Right cardiac atrium (tissue), 5 donors: ENCODE measurements at places on chromosomes 1 and 21.

GRCh38 chr1:89672489-89673183, 39.7 kb downstream of the LRRC8C start:
- DNase-seq, result no peak

DNA sequence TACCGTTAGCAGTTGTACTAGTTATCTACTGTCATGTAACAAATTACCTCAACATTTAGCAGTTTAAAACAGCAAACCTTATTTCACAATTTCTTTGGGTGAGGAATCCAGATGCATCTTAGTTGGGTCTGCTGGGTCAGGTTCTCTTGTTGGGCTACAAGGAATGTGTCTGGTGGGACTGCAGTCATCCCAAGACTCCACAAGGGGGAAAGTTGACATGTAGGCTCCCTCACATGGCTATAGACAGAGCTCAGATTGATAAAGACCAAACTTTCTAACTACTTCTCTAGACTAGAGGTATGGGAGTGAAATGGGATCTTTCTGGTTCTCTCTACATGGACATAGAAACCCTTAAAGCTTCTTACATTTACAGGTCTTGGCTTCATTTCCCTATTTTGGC, 160.9 kb downstream of the UCK2 start:
- DNase-seq, result no peak

GRCh38 chr1:244181867-244182266, 130.8 kb downstream of the ZBTB18 start:
- no peak for DNase-seq

DNA sequence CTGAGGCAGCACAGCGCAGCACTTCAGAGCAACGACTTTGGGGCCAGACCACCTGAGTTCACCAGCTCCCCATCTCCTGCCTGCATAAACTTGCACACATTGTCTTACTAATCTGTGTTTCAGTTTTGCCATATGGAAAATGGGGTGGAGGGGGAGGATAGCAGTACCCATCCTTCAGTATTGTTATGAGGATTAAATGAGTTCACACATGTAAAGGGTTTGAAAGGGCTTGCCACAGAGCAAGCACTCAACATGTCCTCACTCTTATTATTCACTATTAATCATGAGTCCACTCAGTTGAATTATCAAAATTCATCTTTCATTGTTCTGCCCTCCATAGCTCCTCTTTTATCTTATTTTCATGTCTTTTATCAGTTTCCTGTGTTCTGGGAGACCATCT, 40.1 kb upstream of the BMP8B start:
- DNase-seq, result no peak

DNA sequence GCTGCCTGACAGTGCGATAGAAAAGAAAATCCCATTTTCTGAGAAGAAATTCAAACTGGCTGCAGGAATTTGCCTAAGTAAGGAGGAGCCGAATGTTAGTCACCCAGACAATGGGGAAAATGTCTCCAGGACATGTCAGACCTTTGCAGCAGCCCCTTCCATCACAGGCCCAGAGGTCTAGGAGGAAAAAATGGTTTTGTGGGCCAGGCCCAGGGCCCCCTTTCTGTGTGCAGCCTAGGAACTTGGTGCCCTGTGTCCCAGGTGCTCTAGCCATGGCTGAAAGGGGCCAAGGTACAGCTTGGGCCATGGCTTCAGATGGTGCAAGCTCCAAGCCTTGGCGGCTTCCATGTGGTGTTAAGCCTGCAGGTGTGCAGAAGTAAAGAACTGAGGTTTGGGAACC, 14.6 kb downstream of the ZBTB21 start:
- no peak for DNase-seq

GRCh38 chr1:203361945-203362719, 11.2 kb upstream of the FMOD start:
- no peak for DNase-seq

- no peak for DNase-seq
Observed at GRCh38 chr1:103056423-103056822, 51.9 kb downstream of the COL11A1 start.

DNA sequence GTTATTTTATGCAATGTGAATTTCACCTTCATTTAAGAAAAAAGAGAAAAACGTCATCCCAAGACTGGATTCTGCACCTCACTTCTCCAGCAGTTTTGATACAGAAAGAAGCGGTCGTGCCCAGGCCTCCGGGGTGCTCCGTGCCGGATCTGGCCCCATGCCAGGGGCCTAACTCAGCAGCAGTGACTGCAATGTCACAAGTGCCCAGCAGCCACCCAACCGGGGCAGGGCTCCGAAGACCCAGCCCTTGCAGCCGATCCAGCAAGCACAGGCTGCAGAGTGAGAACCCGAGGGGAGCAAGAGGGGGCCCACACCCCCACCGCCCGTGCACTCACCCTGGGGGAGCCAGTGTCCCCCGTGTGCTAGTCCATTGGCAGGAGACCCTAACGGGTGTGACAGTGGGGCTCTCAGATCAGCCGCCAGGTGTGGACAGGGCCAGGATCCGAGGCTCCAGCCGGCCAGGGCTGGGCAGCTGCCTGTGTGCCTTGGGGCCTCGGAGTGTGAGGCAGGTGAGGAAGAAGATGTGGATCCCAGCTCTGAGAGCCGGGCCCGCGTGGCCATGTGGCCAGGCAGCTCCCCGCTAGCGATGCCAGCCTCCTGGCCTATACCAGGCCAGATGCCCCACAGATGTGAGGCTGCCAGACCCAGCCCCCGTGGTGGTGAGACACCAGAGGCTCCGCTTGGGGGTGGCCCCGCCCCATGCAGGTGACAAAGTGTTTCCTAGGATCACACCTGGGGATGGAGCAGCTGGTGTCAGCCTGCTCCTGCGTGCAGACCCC, 60.6 kb downstream of the MEGF6 start:
- DNase-seq, result no peak

- peak; percentile 71 for DNase-seq
Observed at GRCh38 chr1:234887016-234887900, 241.4 kb downstream of the TOMM20 start.

- no peak for DNase-seq
Observed at GRCh38 chr1:189693140-189693539, 784.5 kb downstream of the BRINP3 start.

- no peak for DNase-seq
Observed at GRCh38 chr1:161921990-161922389, 101.7 kb downstream of the OLFML2B start.

DNA sequence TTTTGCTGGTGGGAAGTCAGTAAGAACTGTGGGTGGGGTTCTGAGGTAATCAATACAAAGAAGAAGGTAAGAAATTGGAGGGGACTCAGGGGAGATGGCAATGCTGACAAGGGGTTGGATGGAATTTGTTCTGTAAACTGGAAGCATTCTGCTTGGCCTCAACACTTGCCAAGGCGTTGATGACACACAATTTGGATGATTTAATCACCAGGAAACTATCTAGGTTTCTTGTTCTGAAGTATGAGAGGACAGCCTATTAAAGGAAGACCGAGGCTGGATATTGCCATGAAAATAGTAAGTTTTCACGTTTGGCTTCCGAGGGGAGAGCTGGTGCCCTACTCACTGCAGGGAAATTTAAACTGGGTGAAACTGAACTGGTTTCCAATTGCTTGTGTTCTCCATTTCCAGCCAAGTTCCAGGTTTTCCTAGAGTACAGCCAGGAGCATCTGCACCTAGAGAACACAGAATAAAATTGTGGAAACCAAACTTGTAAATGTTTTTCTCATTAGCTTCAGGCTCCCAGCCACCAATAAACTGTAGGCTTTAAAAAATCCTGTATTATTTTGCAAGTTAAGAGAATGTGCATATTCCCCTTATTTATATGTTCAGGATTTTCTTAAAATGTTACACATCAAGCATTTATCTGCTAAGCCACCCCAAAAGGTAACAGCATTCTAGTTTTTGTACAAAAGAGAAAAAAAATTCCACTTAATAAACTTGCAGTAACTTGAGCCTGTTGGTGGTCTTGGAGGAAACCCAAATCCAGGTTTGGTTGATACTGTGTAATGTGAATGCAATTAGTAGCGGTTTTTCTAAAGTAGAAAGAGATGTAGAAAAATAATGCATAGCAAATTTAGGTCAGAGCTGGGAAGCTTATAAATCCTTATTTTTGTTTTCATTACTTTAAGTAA, 53.8 kb downstream of the ROR1 start:
- DNase-seq, result no peak

- no peak for DNase-seq
Observed at GRCh38 chr1:10744654-10745238, 51.7 kb downstream of the CASZ1 start.

DNA sequence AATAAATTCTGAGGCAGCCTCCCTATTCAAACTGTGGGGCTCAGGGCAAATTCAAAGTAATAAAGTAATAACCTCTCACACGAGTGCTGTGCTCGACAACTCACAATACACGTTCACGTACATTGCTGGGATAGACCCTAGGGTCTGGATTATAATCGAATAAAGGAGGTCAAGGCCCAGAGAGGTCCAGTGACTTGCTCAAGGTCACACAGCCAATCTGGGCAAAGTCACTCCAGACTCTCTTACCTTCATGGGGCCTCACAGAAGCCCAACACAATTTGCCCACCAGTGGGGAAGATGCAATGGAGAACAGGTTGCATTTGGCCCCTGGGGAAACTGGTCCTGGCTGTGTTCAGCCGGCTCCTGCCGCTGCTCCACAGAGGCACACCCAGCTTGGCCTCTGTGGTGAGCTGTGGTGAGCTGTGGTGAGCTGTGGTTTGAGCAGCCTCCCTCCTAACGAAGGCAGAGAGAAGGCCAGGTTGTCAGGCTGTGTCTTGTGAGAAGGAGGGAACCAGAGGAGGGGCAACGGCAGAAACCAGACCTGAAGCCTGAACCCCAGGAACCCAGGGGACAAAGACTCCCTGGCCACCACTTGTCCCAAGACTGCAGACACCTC, 35.1 kb downstream of the NUAK2 start:
- no peak for DNase-seq

GRCh38 chr1:67771749-67772148, 61.5 kb downstream of the GNG12 start:
- DNase-seq, result no peak

DNA sequence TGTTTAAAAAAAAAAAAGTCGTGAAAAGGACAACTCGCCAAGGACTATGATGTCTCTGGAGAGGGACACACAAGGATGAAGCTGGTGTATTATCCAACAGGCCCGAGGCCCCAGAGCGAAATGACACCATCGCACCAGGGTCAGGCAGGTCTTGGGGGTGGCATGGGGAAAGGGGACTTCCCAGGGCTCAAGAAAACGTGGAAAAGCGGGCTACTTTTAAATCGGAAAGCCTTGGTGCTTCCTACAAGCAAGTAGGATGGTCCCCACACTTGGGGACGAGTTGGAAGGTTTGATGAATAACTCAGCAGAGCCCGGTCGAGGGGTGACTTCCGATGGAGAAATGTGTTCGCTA, 505 bp upstream of the GNPAT start:
- DNase-seq, result no peak

DNA sequence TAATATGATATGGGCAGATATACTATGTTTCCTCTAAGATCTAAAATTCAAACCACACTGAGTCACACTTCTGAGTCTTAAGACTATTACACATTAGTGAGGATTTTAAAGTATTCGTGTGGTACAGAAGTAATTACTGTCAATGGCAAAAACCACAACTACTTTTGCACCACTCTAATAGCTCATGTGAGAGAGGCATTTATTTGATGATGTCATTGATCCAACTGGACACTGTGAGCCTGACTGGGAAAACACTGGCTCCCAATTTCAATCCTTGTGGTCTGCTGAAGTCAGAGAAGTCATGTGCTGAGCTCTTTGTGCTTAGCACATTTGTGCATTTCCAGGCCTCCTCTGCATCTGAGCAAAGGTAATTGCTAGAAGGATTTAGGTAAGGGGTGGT, 377.8 kb downstream of the USH2A start:
- no peak for DNase-seq

GRCh38 chr1:2079396-2080085, 29.3 kb downstream of the PRKCZ start:
- no peak for DNase-seq

DNA sequence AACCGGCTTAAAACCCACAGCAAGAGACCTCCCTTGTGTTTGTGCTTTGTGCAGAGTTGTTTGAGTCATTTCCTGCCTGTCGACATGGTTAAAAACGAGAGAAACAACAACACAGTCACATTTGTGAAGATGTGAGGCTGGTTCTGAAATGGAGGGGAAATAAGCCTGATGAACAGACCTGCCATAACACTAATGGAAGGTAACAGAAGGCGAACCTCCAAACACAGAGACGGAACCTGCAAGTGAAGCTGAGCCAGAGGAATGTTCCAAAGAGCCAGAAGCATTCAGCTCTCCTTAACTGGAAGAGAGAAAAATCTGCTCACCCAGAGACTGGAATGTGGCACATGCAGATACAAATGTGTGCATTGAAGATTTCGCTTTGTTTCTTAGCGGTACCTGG, 53.2 kb upstream of the RAVER2 start:
- no peak for DNase-seq

DNA sequence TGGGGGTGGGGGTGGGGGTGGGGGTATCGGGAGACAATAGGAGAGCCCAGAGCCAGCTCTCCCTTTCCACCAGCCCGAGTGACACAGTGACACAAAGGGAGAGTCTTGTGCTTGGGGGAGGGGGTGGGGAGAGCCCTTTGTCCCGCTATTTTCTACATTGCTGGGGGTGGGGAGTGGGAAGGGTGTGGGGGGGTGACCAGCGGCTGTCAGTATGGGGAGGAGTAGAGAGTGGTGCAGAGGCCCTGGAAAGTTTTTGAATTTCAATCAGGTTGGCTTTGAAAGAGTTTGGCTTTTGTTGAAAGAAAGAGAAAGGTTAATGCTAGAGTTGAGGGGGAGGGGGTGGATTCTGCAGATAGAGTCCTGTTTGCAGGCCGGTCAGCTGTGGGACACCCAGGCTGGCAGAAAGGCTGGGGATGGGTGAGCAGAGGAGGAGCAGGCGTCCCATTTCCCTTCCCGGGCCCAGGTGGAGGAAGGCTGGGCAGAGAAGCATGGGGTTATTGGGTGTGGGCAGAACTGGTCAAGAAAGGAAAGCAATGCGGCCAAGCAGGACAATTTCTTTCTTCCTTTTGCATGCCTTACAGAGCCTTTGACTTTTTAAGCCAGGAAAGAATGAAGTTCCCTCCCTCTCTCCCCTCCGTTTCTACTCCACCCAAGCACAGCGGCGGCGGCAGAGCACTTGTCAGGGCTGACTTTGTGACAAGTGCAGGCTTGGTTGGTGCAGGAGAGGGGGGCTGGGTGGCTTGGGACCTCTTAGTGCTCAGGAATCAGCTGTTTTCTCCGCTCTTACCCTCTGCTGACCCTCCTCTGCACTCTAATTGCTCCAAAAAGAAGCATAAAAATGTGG, 96.2 kb downstream of the RNF220 start:
- peak; percentile 70 for DNase-seq

DNA sequence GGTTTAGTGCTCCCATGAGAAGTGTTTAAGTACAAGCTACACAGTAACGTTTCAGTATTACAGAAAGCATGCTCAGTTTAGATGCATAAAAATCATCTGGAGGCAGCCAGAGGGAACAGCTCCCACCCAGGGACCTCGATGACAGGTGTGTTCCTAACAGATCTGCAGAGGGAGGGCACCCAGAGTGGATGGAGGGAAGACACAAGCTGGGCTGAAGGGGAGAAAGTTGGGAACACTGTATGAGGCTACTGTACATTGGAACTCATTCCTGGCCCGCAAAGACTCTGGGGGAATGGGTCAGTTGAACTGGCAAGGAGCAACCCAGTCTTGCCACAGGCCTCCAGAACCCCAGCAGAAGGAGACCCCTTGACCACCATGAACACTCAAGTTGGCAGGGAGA, 52.4 kb downstream of the ZP4 start:
- no peak for DNase-seq
